ENCODE measurements at places on chromosomes 4 and X.

- DNase-seq: no peak
Observed at GRCh38 chrX:117995378-117995777, 121.2 kb downstream of the KLHL13 start.

GRCh38 chr4:122772986-122773385 lies 40.5 kb downstream of the BBS12 start:
- DNase-seq: no peak

- DNase-seq: no peak
Observed at GRCh38 chr4:156336511-156336910, 382.8 kb upstream of the CTSO start.

- DNase-seq: no peak
Observed at GRCh38 chrX:150574559-150575418, 6.4 kb downstream of the MTM1 start.

- no peak for DNase-seq
Observed at GRCh38 chrX:1341545-1342184, 5.1 kb downstream of the IL3RA start.

- no peak for DNase-seq
Observed at GRCh38 chr4:40453912-40454311, 118.8 kb downstream of the CHRNA9 start.

- DNase-seq: no peak
Observed at GRCh38 chr4:128524311-128524710, 236.7 kb upstream of the PGRMC2 start.

DNA sequence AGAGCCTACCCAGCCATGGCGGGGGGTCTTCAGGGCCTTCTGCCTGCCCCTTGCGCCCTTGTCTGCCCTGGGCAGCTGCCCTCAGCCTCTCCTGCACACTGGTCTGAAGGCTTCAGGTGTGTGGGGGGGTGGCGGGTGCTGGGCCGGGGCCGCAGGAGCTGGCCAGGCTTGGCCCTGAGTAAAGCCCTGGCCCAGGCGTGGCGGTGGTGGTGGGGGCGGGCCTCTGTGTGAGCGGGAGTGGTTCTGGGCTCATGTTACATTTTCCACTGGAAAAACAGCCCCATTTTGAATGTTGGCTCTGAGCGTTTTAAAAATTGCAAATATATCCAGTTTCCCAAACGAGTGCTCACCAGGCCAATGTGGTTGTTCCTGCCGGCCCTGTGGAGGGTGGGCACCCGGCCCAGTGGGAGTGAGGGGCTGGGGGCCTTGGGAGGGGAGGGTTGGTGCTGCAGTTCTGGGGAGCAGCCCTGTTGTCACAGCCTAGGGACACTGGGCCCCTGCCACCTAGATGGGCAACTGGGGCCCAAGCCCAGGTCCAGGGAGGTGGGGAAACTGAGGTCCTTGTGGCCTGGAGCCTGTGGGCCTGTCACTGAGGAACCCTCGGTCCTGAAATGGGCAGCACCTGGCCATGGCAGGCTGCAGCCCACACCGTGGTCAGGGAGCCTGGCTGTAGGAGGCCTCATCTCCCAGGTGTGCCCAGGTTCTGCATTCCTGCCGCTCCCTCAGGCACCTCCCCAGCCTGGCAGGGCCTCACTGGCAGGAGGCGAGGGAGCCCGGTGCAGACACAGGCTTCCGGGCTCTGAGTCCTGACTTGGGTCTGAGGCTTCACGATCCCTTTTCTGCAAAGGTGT lies 28.3 kb downstream of the FGFRL1 start:
- no peak for DNase-seq

- DNase-seq: no peak
Observed at GRCh38 chr4:47221721-47222120, 190.4 kb downstream of the GABRB1 start.

GRCh38 chrX:137227151-137227550 lies 193.4 kb upstream of the GPR101 start:
- no peak for DNase-seq

DNA sequence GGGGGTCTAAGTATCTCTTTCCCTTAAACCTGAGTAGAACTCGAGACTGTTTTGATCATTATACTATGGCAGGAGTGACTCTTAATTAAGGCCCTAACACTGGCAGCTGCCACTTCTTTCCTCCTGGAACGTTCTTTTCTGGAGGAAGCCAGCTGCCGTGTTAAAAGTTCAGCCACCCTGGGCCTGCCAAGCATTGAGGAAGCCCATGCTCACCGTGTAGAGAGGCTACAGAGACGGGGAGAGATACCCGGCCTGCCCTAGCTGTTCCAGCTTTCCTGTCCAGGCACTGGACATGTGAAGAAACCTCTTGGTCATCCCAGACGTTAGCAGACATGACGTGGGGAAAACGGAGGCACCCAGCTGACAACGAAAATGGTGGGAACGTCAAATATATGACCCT lies 274.1 kb downstream of the ARHGAP10 start:
- no peak for DNase-seq

DNA sequence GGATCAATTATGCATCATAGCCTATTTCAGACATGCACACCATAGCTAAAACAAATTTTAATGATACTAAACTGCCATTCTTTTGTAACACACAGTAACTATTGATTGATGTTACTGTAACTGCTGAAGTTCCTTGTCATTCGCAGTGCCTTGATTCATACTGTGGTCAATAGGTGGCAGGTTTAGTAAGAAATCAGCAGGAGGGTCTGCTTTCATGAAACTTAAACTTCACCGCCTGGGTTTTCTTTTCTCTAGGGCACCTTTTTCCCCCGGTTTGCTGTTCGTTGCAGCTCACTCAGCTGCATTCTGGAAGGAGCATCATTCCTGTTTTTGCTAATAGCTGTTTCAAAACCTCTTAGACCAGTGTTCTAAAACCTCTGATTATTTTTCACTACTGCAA lies 88.1 kb downstream of the RPA4 start:
- no peak for DNase-seq

- DNase-seq: no peak
Observed at GRCh38 chr4:5381961-5382441, 326.4 kb downstream of the EVC2 start.

GRCh38 chrX:134642386-134642785 lies 15.9 kb downstream of the PLAC1 start:
- DNase-seq: no peak

DNA sequence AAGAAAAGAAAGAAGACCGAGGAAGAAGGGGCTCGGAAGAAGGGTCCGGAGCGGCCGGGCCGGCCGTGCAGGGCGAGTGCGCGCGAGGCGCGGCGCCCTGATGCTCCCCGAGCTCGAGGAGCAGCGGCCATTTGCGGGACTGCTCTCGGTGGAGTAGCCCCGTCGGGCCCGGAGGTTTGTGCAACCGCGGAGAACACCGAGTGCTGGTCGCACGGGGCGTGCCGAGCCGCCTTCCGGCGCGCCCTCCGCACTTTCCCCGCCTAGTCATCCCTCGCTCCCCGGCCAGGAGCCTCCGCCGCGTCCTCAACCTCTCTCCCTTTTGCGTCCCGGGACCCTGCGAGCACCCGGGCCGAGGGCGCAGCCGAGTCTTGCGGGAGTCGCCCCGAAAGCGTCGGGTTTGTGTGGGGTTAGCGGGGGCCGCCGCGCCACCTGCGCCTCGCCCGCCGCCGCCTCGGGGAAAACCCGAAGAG lies 127.4 kb downstream of the LAS1L start:
- no peak for DNase-seq

DNA sequence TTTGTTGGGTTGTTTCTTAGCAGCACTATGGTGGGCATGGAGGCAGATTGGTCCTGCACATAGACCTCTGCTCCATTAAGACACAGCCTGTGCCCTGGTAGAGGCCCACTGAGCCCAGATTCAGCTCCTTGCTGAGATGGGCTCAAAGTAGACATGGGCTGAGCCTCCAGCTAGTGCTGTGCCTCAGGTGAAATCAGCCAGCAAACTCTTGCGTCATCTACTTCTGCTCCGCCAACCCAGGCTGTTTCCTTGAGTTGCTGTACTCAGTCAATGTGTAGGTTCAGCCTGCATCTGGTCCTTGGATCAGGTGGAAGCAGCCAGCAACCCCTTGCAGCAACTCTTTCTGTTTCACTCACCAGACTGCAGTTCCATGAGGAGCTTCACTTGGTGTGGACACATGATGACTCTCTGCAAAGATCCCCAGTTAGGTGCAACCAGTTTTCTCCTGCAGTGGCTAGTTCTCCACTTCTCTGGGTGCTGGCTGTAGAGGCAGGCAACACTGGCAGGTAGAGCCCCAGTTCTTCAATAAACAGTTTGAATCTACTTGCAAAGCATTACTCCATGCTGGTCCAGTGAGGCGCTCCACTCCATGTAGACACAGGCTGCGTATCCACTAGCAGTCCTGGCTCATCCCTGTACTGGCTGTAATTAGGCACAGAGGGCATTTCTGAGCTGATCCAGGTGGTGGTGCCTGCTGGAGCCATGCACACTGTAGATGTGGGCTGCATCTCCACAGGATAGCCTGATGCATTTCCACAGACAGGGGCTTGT lies 199.0 kb upstream of the MAMLD1 start:
- DNase-seq: no peak

DNA sequence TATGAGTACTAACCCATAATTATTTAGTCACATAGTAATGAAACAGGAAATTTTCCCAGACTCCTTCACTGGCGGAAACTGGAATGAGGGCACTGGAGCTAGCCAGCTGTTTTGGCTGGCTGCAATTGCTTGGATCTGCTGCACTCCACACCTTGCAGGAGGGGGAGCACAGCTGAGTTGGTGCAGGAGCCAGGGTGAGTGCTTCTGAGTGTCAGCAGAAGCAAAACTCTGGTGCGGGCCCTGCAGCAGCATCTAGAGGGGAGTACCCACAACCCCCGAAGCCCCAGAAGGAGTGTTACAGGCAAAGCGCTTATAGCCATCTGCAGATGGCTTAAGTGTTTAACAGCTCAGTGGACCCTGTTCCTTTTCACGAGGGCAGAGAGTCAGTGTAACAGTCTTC lies 96.1 kb downstream of the RPA4 start:
- DNase-seq: no peak

- DNase-seq: no peak
Observed at GRCh38 chr4:146465628-146466027, 56.1 kb downstream of the SLC10A7 start.

- no peak for DNase-seq
Observed at GRCh38 chr4:96139251-96139929, 299.5 kb downstream of the PDHA2 start.

- no peak for DNase-seq
Observed at GRCh38 chrX:43631841-43632240, 24.3 kb upstream of the MAOA start.
